ENCODE measurements at places on chromosomes 12 and 14. TPM values are rescaled to one million over a fixed set of nuclear protein-coding genes. Genes with fewer than 3 reads are reported as not detected.

DNA sequence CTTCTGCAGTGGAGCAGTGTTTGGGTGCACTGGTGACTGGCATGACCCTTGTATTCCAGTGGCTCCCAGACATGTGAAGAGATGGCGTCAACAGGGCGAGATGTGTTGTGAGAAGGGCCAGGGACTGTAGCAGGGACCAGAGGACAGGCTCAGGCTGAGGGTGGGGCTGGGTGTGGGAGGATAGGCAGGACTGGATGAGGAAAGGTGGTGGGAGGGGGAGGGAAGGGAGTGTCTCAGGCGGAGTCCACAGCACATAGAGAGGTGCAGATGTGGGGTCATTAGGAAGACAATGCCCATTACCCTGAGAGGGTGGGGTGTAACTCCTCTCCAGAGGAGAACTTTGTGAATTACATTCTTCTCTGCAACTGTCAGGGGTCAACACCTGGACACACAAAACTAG is 78.5 kb downstream of the DICER1 start:
- no peak for DNase-seq

GRCh38 chr12:92821142-92821541 is 108.0 kb downstream of the EEA1 start:
- peak; percentile 34 for DNase-seq

Gene NTN4
- 211 TPM for total RNA-seq

DNA sequence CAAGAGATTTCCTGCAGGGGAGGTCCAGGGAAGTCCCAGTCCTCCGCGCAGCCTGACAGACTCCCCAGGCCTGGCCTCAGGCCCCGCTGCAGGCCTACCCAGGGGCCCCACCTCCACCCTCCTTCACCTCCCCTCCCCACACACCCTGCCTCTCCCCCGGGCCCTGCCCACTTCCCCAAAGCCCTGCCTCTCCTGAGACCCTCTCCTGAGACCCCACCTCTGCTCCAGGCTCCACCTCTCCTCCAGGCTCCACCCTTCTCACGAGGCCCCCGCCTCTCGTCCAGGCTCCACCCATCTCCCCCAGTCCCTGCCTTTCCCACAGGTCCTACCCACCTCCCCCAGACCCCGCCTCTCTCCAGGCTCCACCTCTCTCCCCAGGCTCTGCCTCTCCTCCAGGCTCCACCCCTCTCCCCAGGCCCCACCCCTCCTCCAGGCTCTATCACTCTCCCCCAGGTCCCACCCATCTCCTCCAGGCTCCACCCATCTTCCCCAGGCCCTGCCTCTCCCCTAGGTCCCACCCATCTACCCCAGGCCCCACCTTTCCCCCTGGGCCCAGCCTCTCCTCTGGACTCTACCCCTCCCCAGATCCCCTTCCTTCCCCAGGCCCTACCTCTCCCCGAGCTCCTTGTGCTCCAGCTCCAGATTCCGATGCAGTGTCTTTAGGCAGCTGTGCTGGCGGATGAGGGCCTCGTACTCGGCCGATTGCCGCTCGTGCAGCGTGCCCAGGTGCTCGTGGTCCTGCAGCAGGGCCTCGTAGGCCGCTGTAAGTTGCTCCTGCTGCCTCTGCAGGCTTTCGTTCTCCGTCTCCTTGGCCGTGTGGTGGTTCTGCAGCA is 58.8 kb upstream of the GPR68 start:
- no peak for DNase-seq

Gene PCK2
- total RNA-seq = 6.4 TPM

Gene ZFHX2
- total RNA-seq = 0.93 TPM

GRCh38 chr12:14611640-14612203 is 44.0 kb upstream of the PLBD1 start:
- no peak for DNase-seq

GRCh38 chr14:23454445-23454856 is 15.1 kb upstream of the NGDN start:
- no peak for DNase-seq

DNA sequence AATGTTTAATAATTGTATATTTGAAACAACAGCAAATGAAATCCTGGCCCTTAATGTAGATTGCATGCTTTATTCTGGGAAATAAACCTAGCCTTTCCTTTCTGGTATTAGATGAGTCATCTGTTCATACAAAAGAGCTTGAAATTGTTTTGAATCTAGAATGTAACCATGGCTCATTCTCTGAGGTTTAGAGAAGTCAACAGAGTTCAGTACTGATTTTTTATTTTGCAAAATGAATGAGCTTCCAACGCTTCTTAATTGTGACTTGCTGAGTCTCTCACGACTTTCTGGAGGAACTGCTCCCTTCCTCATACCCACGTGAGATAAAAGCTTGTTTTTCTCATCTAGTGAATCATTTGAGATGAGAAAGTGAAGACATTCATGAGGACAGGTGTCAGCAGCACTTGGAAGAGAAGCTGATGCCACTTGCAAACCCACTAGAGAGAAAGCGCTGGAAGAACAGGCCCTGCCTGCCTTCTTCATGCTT is 509.6 kb downstream of the VRK1 start:
- DNase-seq = no peak

- no peak for DNase-seq
Observed at GRCh38 chr14:89720741-89721729, 233.5 kb downstream of the EFCAB11 start.
